ENCODE measurements at places on chromosomes 4 and X. TPM values are rescaled to one million over a fixed set of nuclear protein-coding genes. Genes with fewer than 3 reads are reported as not detected.

Gene DSPP
- not detected for total RNA-seq

DNA sequence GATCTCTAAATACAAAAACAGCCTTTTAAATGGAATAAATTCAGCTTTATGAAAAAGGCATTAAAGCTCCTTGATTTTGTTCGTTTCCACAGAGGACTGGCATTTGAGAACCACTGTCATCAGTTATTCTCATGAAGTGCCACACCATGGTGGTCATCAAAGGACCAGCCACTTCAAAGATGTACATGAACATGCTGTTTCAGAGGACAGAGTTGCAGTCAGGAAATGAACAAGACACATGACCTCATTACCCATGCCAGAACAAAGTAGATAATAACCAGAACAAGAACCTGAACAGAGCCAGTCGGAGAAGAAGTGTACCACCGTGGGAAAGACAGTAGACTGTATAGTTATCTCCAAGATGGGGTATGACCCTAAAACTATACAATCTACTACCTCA, 122.7 kb upstream of the HSD17B10 start:
- H3K4me3 ChIP-seq: no peak overlapping the region
- H3K36me3 ChIP-seq: peaks cover 52% of the 10 kb centered on the region
- H3K4me1 ChIP-seq: no peaks in the 10 kb centered on the region
- H3K27ac ChIP-seq: no peak overlapping the region
- peaks cover 6% of the 10 kb centered on the region for H3K27me3 ChIP-seq
- DNase-seq: no peak

DNA sequence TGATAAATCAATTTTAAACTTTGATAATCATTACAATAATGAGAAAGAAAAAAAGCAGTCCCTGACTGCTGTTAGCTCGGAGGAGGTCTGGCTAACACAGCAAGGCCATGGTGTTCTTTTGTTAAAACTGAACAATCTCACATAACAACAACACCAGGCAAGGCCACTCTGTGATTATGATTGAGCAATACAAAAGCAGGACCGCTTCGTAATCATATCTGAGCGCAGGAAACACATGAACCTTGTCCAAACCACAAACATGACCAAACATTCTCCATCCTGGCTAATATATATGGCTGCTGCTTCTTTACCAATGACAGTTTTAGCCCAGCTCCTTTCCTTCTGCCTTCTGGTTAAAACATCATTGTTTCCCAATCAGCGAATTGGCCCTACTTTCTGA, 76.8 kb upstream of the DDX53 start:
- no peaks in the 10 kb centered on the region for H3K36me3 ChIP-seq
- peak; percentile 60 for DNase-seq
- no peaks in the 10 kb centered on the region for H3K27me3 ChIP-seq
- H3K27ac ChIP-seq: no peak overlapping the region
- H3K4me1 ChIP-seq: peaks cover 2% of the 10 kb centered on the region

Gene CCDC149
- total RNA-seq: 7.0 TPM

DNA sequence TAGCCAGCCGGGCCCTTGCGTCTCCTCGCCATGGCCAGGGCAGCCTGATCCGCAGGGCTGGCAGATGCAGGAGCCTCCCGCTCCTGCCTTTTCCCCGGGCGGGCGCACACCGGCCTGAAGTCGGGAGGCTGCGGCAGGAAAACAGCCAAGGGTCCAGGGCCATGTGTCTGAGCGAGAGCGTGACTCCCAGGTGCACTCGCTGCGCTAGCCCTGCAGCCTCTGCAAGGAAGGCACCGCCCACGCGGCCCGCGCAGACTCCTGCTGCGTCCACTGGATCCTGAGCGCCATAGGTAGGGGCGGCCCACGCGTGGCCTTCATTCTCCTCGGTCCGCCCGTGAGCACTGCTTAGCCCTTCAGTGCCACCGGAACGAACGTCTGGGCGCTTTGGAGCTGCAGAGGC, 379.9 kb downstream of the TRAM1L1 start:
- no peak overlapping the region for H3K4me3 ChIP-seq
- no peaks in the 10 kb centered on the region for H3K36me3 ChIP-seq
- no peak overlapping the region for H3K27ac ChIP-seq
- H3K27me3 ChIP-seq: no peaks in the 10 kb centered on the region
- no peaks in the 10 kb centered on the region for H3K4me1 ChIP-seq

Gene NPY5R
- not detected for total RNA-seq

Gene ARX
- not detected for total RNA-seq

DNA sequence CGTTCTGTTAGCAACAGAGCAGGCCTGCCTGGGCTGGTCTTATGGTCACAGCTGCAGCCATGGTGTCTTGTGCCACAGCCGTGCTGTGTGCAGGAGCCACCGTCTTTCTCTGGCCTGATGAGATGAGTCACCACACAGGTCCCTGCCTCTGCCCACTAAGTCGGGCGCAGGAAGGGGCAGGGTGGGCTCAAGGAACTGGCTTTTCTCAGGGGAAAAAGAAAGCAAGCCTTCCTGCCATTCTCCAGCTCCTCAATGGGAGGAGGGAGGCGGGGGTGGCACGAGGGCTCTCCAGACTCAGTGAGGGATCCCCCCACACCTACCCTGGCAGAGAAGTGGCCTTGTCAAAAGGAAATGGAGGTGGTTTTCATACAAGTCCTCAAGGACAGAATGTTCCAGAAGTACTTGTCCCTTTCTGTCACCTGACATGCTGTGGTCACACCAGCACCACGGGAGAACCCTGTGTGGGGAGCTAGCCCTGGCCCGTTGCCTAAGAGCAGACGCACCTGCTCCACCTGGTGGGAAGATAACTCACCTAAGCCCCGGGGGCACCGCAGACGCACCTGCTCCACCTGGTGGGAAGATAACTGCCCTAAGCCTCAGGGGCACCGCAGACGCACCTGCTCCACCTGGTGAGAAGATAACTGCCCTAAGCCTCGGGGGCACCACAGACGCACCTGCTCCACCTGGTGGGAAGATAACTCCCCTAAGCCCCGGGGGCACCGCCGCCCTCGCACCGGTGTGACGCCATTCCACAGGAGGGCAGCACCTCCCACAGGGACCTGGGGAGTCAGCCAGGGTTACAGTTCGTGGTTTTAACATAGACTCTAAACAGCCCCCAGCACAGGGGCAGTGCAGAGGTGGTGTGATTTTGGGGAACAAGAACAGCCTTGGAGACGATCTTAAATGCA, 18.5 kb downstream of the UVSSA start:
- no peak for DNase-seq
- H3K27ac ChIP-seq: no peak overlapping the region
- H3K36me3 ChIP-seq: peaks cover 11% of the 10 kb centered on the region
- H3K4me3 ChIP-seq: no peak overlapping the region
- H3K4me1 ChIP-seq: 0 out of 2 replicates have a peak, but pooled peaks cover 2% of the 10 kb centered on the region
- H3K27me3 ChIP-seq: no peaks in the 10 kb centered on the region

DNA sequence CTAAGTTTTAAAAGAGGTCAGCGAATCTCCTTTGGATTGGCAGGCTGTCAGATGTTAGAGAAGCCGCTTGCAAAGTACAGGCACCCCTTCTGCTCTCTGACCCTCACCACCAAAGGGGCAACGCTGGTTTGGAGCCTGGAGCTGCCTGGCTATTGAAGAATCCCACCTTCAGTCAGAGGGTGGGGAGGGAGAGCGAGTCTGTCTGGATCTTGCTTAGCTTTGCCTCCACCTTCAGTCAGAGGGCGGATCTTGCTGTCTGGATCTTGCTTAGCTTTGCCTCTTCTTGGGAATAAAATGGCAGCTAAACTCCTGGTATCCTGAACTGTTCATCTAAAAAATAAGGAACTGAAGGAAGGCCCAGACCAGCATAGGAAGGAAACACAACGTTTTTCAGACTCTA, 7.3 kb downstream of the CCDC110 start:
- peaks cover 13% of the 10 kb centered on the region for H3K4me1 ChIP-seq
- H3K27ac ChIP-seq: no peak overlapping the region
- H3K4me3 ChIP-seq: no peak overlapping the region
- DNase-seq: no peak
- H3K36me3 ChIP-seq: no peaks in the 10 kb centered on the region
- H3K27me3 ChIP-seq: no peaks in the 10 kb centered on the region

GRCh38 chr4:124682384-124682783, 30.1 kb downstream of the ANKRD50 start:
- no peak overlapping the region for H3K4me3 ChIP-seq
- H3K27me3 ChIP-seq: no peaks in the 10 kb centered on the region

Gene DMRTC1
- total RNA-seq: not detected

DNA sequence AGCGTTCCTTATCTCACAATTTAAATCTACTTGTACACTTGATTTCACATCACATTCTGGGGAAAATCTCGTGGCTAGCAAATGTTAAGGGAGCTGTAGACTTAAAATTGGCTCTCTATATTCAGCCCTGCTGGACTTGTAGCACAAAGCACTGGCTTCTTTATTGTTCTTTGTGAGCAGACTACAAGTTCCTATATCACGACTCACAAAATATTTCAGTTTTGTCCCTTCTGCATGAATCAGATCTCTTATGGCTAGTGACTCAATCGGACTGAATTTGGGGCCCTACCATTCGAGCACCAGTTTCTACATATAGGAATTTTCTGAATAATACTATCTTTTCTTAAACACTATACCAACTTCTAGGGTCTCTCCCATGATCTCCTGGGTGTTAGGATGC, 390.1 kb downstream of the ADAM29 start:
- no peaks in the 10 kb centered on the region for H3K36me3 ChIP-seq
- H3K4me3 ChIP-seq: no peak overlapping the region
- peak; percentile 58 for DNase-seq
- H3K27ac ChIP-seq: no peak overlapping the region

Gene UGT2A1
- total RNA-seq: not detected

GRCh38 chrX:9775930-9776329, 10.3 kb upstream of the GPR143 start:
- peaks cover 6% of the 10 kb centered on the region for H3K27me3 ChIP-seq
- H3K4me3 ChIP-seq: no peak overlapping the region
- no peak for DNase-seq
- no peaks in the 10 kb centered on the region for H3K36me3 ChIP-seq
- H3K27ac ChIP-seq: no peak overlapping the region

- DNase-seq: peak; percentile 75
- peaks cover 4% of the 10 kb centered on the region for H3K4me1 ChIP-seq
- no peaks in the 10 kb centered on the region for H3K36me3 ChIP-seq
- H3K27me3 ChIP-seq: peaks cover 2% of the 10 kb centered on the region
- no peak overlapping the region for H3K27ac ChIP-seq
Measured at GRCh38 chr4:102429553-102429952, 71.6 kb upstream of the NFKB1 start.

DNA sequence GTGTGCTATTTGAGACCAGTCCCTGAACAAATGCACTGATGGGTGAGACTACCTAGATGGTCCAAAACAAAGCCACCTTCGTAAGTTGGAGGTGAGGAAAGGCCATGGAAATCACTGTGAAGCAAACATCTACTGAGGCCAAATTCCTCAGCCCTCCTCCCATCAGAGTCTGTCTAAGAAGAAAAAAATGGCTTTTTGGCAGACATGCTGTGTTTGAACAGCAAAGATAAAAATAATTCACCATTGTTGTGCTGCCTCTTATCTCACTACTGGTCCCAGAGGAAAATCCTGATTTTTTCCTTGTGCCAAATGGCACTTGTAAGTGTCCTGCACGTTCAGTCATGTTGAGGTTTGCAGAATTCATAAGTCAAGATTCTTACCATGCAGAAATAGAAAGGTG, 7.9 kb downstream of the MAGEB18 start:
- H3K36me3 ChIP-seq: no peaks in the 10 kb centered on the region
- no peaks in the 10 kb centered on the region for H3K27me3 ChIP-seq
- H3K4me1 ChIP-seq: no peaks in the 10 kb centered on the region
- DNase-seq: no peak

GRCh38 chrX:148825696-148826095, 325.3 kb downstream of the AFF2 start:
- H3K36me3 ChIP-seq: no peaks in the 10 kb centered on the region
- H3K27me3 ChIP-seq: no peaks in the 10 kb centered on the region
- DNase-seq: no peak
- no peak overlapping the region for H3K4me3 ChIP-seq
- H3K4me1 ChIP-seq: no peaks in the 10 kb centered on the region

Gene LRCH2
- total RNA-seq: 8.1 TPM

All from IMR-90 (cell line).